Activated T-helper 1 cell treated with anti-CD3 and anti-CD28 coated beads, Interleukin-12 subunit alpha, Interleukin-12 subunit beta, Interleukin-2, Interleukin-4 antibody, amounts not matched to agents 30 ng/mL and 10 ng/mL and 1 ng/mL, durations not matched to agents 14 hours and 24 hours and 36 hours (primary cell): ENCODE measurements at places on chromosomes 7 and 10. TPM values are rescaled to one million over a fixed set of nuclear protein-coding genes. Genes with fewer than 3 reads are reported as not detected.
A peak's percentile ranks its signal among the peaks of the same experiment; 100 is the strongest.

The ACBD7 gene
- 2.3 and 2.7 TPM in 2 replicates for total RNA-seq

The AKR1B15 gene
- not detected in 2 replicates for total RNA-seq

The IDI2 gene
- total RNA-seq: not detected in 2 replicates

DNA sequence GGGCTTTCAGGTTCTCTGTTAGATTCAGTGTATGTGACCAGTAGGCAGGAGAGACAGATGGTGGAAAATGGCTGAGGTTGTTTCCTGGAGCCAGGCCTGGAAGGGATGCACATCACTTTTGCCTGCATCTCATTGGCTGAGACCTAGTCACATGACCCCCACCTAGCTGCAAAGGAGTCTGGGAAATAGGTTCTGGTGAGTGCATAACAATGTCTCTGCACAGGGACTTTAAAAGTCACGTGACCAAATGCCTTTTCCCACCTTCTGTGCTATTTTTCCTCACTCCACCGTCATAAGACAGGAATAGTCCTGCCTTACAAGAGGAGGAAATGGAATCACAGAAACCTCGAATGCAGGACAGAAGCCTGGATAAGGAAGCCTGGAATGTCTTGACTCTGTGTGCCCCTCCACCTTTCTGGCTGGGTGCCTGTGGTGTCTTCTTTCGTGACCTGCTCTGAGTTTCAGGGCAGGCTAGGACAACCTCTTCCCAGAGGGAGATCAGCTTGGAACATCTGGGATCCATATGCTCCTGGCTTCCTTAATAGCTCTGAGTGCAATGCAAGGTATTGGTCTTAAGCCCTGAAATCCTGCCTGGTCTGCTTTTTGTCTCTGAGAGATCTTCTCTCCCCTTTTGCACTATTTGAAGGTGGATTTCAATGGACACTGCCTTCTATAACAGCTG, 139.9 kb upstream of the ZNF438 start:
- H3K4me1 ChIP-seq: no peaks in the 10 kb centered on the region
- H3K27ac ChIP-seq: no peak overlapping the region
- peaks cover 4% of the 10 kb centered on the region for H3K36me3 ChIP-seq
- DNase-seq: no peak
- no peak overlapping the region for H3K4me3 ChIP-seq

DNA sequence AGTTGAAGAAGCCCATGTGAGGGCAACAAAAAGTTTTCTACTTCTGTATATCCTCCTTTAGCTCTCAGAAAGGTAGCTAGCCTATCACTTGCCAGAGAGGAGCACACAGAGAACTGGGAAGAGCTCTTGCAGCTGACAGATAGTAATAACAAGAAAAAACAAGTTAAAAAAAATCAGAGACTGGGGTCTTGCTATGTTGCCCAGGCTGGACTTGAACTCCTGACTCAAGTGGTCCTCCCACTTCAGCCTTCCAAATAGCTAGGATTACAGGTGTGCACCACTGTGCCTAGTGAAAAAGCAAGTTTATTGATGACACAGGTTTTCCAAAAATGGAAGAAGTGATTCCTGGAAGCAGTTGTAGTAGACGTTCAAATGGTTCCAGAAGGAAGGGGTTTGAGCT, 93.6 kb downstream of the CLEC2L start:
- no peak overlapping the region for H3K4me3 ChIP-seq
- DNase-seq: no peak
- peaks cover 12% of the 10 kb centered on the region for H3K4me1 ChIP-seq
- H3K36me3 ChIP-seq: peaks cover 24% of the 10 kb centered on the region

GRCh38 chr10:76509446-76509845, 1078.0 kb downstream of the LRMDA start:
- no peak overlapping the region for H3K4me3 ChIP-seq
- DNase-seq: no peak
- no peaks in the 10 kb centered on the region for H3K4me1 ChIP-seq
- H3K27ac ChIP-seq: no peak overlapping the region
- no peaks in the 10 kb centered on the region for H3K27me3 ChIP-seq
- no peaks in the 10 kb centered on the region for H3K36me3 ChIP-seq

DNA sequence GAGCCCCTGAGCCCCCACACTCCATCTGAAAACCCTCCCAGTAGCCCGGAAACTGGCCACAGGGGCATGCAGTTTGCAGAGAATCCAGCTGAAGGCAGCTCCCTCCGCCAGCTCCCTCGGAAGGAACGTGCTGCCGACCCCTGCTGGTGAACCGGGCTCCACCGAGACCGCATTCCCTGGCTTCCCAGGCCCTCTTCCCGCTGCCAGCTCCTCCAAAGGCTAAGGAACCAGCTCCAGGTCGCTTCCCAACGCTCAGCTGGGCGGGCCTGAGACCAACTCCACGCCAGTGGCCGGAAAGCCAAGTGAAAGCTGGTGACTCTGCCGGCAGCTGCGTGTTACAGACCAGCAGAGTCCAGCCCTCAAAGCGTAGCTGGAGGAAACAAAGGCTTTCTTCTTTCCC, 35.8 kb downstream of the GPER1 start:
- no peaks in the 10 kb centered on the region for H3K36me3 ChIP-seq
- H3K27ac ChIP-seq: no peak overlapping the region
- H3K4me1 ChIP-seq: peaks cover 7% of the 10 kb centered on the region

DNA sequence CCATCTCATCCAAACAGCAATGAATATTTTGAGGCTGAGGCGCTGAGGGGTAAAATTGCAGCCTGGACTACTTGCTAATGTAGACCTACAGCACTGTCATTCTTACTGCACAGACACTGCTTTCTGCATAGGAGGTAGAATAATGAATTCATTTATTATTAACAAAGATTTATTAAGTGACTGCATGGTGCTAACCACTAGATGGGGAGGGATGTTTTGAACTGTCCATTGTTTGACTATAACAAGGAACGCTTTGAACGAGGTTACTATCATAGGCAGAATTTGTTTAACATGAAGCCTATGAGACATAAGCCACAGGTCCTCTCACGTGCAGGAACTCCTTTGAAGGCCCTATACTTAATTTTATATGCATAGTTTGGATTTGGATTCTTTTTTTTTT, 143.8 kb downstream of the CFTR start:
- DNase-seq: no peak
- no peak overlapping the region for H3K4me3 ChIP-seq
- no peak overlapping the region for H3K27ac ChIP-seq
- no peaks in the 10 kb centered on the region for H3K36me3 ChIP-seq
- H3K27me3 ChIP-seq: no peaks in the 10 kb centered on the region

GRCh38 chr7:120819861-120820260, 38.1 kb downstream of the TSPAN12 start:
- no peaks in the 10 kb centered on the region for H3K4me1 ChIP-seq
- peaks cover 7% of the 10 kb centered on the region for H3K27me3 ChIP-seq
- no peak overlapping the region for H3K4me3 ChIP-seq
- H3K27ac ChIP-seq: no peak overlapping the region

GRCh38 chr7:66423729-66424128, 205.0 kb upstream of the KCTD7 start:
- no peak overlapping the region for H3K27ac ChIP-seq
- no peak overlapping the region for H3K4me3 ChIP-seq
- DNase-seq: no peak
- no peaks in the 10 kb centered on the region for H3K4me1 ChIP-seq
- peaks cover 3% of the 10 kb centered on the region for H3K36me3 ChIP-seq

DNA sequence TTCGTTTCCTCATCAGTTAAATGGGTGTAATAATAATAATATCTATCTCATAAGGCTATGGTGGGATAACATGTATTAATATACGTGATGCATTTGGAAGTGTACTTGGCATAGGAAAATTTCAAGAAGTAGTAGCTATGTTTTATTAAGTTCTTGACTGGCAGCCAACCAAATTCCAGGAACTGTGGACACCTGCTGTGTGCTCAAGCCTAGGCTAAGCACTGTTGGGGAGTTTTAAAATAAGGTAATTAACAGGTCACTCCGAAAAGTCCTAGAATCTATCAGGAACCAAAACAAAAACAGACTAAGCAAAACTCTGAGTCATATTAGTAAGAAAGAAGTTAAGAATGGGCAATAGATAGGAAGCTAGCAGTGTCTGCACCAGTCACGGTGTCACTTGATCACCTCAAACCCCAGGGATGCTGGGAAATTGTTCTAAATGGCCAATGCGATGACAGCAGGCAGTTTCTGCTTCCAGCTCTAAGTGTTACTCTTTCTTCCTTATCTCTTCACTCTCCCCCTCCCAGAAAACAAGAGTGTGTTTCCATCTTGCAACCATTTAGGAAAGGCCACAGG, 92.0 kb upstream of the GDF10 start:
- peaks cover 1% of the 10 kb centered on the region for H3K27me3 ChIP-seq
- peaks cover 18% of the 10 kb centered on the region for H3K4me1 ChIP-seq
- no peak overlapping the region for H3K4me3 ChIP-seq

- peaks cover 49% of the 10 kb centered on the region for H3K36me3 ChIP-seq
- DNase-seq: no peak
- H3K27me3 ChIP-seq: peaks cover 1% of the 10 kb centered on the region
- H3K27ac ChIP-seq: peak overlapping the region; percentile 99
- H3K4me1 ChIP-seq: peaks cover 53% of the 10 kb centered on the region
These were observed 61.4 kb upstream of the NAMPT start for GRCh38 chr7:106346167-106346677.

DNA sequence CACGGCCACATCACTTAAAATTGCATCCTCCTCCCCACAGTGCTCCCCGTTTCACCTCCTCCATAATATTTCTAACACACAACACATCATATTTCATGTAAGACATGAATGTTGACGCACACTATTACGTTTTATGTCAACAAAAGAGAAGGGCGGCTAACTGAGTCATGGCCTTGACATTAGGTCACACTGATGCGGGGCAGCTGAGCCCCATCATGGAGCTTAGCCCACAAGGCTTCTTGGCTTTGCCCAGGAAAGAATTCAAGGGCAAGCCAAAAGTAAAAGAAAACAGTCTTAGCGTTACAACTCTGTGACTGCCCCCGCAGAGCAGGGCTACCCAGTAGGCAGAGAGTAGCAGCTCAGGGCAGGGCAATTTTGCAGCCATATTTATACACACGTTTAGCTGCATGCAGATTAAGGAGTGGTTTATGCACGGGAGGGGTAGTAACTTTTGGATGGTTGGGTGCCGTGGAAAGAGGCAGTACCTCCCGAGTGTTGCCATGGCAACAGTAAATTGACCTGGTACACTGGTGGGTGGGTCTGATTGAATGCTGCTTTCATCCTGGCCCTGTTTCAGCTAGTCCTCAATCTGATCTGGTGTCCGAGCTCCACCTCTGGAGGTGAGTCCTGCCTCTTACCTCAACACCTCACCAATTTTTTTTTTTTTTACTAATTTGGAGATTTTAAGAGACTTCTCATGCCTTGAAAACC, 156.2 kb upstream of the FRMD4A start:
- H3K27ac ChIP-seq: no peak overlapping the region
- no peak for DNase-seq
- no peaks in the 10 kb centered on the region for H3K36me3 ChIP-seq
- H3K4me3 ChIP-seq: no peak overlapping the region
- H3K4me1 ChIP-seq: peaks cover 3% of the 10 kb centered on the region
- H3K27me3 ChIP-seq: peaks cover 17% of the 10 kb centered on the region

DNA sequence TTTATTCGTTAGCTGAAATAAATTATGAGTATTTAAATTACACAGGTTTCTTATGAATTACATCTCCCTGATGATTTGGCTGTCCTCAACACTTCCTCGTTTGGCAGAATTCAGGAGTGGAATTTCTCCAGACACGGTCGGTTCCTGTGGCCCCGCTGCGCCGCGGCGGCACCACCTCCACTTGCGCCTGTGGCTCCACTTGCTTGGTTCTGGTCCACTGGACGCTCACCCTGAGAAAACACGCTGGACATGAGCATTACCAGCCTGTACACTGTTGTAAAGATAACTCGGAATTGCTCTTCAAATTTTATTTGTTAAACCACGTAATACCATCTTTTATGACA, 85.3 kb downstream of the ZNF33B start:
- H3K27me3 ChIP-seq: no peaks in the 10 kb centered on the region
- H3K4me1 ChIP-seq: peaks cover 37% of the 10 kb centered on the region
- H3K36me3 ChIP-seq: peaks cover 36% of the 10 kb centered on the region
- no peak for DNase-seq

DNA sequence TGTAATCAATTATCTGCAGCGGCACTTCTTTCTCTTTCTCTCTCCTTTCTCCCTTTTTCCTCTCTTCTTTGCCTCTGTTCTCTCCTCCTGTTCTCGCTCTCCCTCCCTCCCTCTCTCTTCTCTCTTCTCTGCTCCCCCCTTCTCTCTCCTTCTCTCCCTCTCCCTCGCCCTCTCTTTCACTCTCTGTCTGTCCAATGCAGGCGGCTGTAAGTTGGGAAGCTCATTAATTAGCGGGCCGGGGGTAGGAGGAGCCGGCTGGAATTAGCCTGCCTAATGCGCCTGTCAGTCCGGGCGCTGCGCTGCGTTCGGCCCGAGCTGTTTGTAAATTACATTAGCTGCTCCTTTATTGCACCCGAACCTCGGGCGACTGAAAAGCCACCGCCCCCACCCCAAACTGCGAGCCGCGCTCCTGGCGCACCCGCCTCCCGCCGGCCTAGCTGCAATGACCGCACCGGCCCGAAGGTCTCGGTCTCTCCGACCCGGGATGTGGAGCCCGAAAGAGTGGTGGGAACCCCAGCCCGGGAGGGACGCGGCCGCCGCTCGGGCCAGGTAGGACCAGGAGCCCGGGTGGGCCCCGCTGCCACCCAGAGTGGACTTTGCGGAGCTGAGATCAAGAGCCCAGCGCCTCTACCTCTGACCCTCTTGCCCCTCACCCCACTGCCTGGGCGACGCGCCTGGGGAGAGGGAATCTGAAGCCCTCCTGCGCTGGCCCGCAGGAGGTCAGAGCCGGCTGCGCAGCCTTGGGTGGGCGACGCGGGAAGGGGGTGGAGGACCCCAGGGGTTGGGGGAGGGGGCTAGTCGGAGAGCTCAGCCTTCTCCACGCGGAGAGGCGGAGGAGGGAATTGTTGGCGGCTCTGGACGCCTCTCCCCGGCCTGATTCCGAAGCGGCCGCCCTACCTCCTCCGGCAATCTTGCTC, at the start of gene LBX1:
Gene LBX1, minus strand, starts transcription at position 198 of the 917 bp plus-strand sequence. CDS start 648 bp downstream, outside the sequence.
- peaks cover 17% of the 10 kb centered on the region for H3K4me1 ChIP-seq
- H3K27me3 ChIP-seq: peaks cover 82% of the 10 kb centered on the region
- no peaks in the 10 kb centered on the region for H3K36me3 ChIP-seq
- peak within 1 kb of the TSS; percentile 81 for H3K27ac ChIP-seq
- no peak for DNase-seq

GRCh38 chr10:14659626-14660196, 115.0 kb downstream of the FAM107B start:
- peak overlapping the region; percentile 92 for H3K27ac ChIP-seq
- peak overlapping the region; percentile 46 for H3K4me3 ChIP-seq
- no peaks in the 10 kb centered on the region for H3K27me3 ChIP-seq
- peaks cover 9% of the 10 kb centered on the region for H3K36me3 ChIP-seq
- peaks cover 81% of the 10 kb centered on the region for H3K4me1 ChIP-seq
- peak; percentile 59 for DNase-seq

GRCh38 chr7:95411036-95411435, 14.9 kb upstream of the PON3 start:
- no peak overlapping the region for H3K27ac ChIP-seq
- H3K4me1 ChIP-seq: no peaks in the 10 kb centered on the region
- H3K4me3 ChIP-seq: no peak overlapping the region
